ENCODE measurements at places on chromosomes 4 and X.

GRCh38 chr4:48653217-48654014 lies 126.7 kb downstream of the FRYL start:
- DNase-seq, result no peak

- DNase-seq, result no peak
These were observed 21.9 kb downstream of the ATP2B3 start for GRCh38 chrX:153539171-153539978.

- no peak for DNase-seq
These were observed 75.2 kb upstream of the NUDT6 start for GRCh38 chr4:122997463-122998101.

DNA sequence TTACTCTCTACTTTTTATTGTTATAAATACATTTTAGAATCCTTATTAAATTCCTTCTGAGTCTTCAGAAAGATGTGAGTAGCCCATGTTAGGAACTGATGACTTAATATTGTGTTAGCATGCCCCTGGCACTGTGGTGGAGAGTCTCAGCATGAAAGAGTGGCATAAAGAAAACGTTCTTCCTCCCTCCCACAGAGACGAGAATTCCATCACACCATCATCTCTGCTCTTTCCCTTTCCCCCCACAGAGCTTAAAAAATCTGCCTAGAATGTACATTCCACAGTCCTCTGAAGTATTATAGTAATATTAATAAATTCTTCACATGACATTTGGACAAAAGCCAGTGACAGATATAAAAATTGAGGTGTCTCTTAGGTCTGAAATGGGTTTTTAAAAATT lies 117.8 kb upstream of the DKK2 start:
- DNase-seq, result no peak

Measured in NCI-H2029 treated with DMSO at 0.1 percent for 48 hours (cell line).